ENCODE measurements at places on chromosomes 7 and 10.

- DNase-seq, result no peak
Observed at GRCh38 chr10:100403734-100404133, 56.7 kb downstream of the SCD start.

GRCh38 chr7:94374721-94375566 lies 19.8 kb upstream of the COL1A2 start:
- DNase-seq, result no peak

DNA sequence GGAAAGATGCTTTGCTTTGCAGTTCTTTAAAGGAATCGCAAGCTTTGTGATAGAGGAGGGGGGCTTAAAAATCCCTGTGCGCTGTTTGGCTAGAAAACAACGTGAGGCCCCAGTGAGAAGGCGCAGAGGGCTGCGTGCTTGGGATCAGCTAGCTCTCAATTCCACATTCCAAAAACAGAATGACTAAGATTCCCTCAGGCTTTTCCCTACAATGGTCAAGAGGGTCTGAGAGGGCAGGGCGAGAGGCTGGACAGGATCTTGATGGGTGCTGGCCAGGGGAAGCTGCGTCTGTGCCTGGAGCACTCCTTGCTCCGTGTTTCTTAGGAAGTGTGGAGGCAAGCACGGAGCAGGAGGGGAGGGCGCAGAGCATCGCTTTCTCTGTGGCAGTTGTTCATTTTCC lies 72.1 kb upstream of the INHBA start:
- DNase-seq, result no peak

DNA sequence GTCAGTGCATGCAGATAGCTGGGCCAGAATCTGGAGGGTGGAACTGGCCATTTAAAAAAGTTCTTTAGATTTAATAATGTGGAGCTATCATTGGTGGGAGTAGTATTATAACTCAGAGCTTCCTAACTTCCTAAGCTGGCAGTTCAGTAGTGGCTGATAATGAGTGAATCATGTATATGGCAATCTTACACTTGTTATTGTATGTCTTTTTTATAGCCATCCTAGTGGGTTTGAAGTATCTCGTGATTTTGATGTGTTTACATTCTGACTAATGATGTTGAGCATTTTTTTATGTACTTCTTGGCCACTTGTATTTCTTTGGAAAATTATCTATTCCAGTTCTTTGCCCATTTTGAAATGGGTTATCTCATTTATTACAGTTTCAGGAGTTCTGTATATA lies 15.4 kb downstream of the TFAM start:
- no peak for DNase-seq

DNA sequence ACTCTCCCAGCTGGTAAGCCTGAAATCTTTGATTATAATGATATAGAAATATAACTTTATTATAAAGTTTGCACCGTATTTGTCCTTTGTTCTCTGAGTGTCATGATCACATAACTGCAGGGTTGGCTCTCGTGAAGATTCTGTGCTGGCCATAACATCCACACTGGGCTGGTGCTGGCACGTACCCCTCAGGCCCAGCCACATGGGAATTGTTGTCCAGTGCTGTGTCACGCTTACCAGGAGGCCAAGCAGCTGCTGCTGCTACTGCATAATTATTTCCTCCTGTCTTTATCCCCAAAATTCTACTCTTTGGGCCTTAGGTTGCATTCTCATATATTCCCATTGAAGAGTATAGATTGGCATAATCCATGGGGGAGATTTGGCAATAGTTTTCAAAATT lies 20.8 kb upstream of the UCN3 start:
- no peak for DNase-seq

GRCh38 chr7:66076462-66077329 lies 1.1 kb downstream of the ASL start:
- no peak for DNase-seq

DNA sequence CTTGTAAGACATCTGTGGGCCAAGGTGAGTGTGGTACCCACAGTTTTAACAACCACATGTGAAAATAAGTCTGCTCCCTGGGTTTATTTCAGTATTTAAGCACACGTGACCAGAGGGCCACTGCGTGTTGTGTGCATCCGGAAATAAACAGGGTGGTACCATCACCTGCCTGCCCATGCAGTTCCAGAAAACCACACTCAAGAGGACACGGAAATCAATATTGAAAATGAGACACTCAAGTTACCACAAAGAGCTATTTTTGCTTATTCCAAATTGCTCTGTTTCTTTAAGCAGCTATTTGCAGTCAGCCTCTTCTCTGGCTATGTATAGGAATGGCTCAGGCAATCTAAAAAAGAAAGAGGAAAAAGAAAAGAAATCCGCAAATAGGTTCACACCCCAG lies 71.8 kb upstream of the LOXL4 start:
- no peak for DNase-seq

DNA sequence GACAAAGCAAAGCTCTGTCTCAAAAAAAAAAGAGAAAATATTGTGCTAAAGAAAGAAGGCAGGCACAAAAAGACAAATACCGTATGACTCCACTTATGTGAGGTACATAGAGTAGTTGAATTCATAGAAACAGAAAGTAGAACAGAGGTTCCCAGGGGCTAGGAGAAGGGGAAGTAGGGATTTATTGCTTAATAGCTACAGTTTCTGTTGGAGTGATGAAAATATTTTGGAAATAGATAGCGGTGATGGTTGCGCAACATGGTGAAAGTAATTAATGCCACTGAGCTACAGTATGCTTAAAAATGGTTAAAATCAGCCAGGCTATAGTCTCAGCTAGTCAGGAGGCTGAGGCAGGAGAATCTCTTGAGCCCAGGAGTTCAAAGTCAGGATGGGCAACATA lies 18.5 kb upstream of the NPFFR1 start:
- DNase-seq, result no peak

Measured in activated T-helper 1 cell treated with anti-CD3 and anti-CD28 coated beads, Interleukin-2, amount 50 U/mL, for 16 hours (primary cell).